ENCODE measurements at places on chromosomes 6 and 20. TPM values are rescaled to one million over a fixed set of nuclear protein-coding genes. Genes with fewer than 3 reads are reported as not detected.

DNA sequence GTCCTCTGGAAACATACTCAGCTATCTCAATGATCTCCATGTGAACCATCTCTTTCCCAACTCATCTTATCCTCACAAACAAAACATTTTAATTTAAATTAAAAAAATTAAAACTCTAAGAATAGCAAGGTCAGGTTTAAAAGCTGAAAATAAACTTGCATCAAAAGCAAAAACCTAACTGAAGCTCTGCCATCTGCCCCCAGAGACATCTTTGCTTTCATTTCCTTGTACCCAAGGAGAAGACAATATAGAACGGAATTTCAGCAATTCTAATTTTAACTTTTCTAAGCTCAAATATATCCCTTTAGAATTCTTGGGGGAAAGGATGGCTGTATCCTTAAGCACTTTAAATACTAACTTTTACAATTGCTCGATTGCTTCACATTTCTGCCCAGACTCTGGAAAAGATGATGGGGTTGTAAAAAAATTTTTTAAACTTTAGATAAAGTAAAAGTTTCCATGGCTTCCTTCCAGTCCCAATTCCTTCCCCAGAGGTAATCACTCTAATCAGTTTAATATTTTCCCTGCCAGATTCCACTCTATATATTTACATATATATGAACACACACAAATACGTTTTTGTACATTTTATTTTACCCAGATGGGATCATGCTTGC, 69.2 kb upstream of the SMIM29 start:
- H3K36me3 ChIP-seq: peaks cover 2% of the 10 kb centered on the region
- H3K27me3 ChIP-seq: no peaks in the 10 kb centered on the region
- H3K4me1 ChIP-seq: peaks cover 13% of the 10 kb centered on the region
- no peak overlapping the region for H3K4me3 ChIP-seq

GRCh38 chr6:5403609-5404008, 142.3 kb downstream of the FARS2 start:
- no peaks in the 10 kb centered on the region for H3K36me3 ChIP-seq
- no peaks in the 10 kb centered on the region for H3K4me1 ChIP-seq
- no peaks in the 10 kb centered on the region for H3K27me3 ChIP-seq
- no peak overlapping the region for H3K27ac ChIP-seq
- DNase-seq: no peak

- no peak within 1 kb of the TSS for H3K27ac ChIP-seq
- no peak within 1 kb of the TSS for H3K4me3 ChIP-seq
- no peaks in the 10 kb centered on the region for H3K27me3 ChIP-seq
- peak; percentile 48 for DNase-seq
Measured at GRCh38 chr20:45827030-45827652, at the start of gene TNNC2. Gene TNNC2 (minus strand): TSS chr20:45827312. CDS start chr20:45827248, 64 bp downstream.

DNA sequence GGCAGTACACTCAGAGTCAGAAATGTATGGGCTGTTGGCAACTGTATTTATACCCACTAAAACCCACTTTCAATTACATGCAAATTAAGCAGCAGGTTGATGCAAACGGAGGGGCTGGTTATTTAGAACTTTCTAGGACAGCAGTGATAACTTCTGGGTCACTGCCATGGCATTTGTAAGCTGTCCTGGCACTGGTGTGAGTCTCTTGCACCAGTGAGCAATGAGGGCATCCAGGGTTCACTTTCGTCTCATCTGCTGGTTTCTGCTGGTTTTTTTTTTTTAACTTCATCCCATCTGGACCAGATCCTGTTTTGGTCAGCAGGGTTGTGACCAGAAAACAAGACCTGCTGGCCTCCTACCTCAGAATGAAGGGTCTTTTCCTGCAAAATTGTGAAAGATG, 49.2 kb downstream of the CDH26 start:
- H3K36me3 ChIP-seq: no peaks in the 10 kb centered on the region
- no peak for DNase-seq
- H3K4me1 ChIP-seq: no peaks in the 10 kb centered on the region
- H3K4me3 ChIP-seq: no peak overlapping the region

- no peak for DNase-seq
- H3K36me3 ChIP-seq: peaks cover 8% of the 10 kb centered on the region
- H3K4me3 ChIP-seq: no peak overlapping the region
- peaks cover 79% of the 10 kb centered on the region for H3K4me1 ChIP-seq
- H3K27me3 ChIP-seq: no peaks in the 10 kb centered on the region
- H3K27ac ChIP-seq: no peak overlapping the region
Measured at GRCh38 chr6:154504865-154505449, 5.5 kb downstream of the CNKSR3 start.

GRCh38 chr6:107692351-107692750, 131.8 kb downstream of the SCML4 start:
- H3K27ac ChIP-seq: no peak overlapping the region
- DNase-seq: no peak
- peaks cover 14% of the 10 kb centered on the region for H3K27me3 ChIP-seq
- H3K4me3 ChIP-seq: no peak overlapping the region
- no peaks in the 10 kb centered on the region for H3K4me1 ChIP-seq
- no peaks in the 10 kb centered on the region for H3K36me3 ChIP-seq

GRCh38 chr6:149964308-149965193, 808 bp downstream of the ULBP1 start:
- no peak overlapping the region for H3K4me3 ChIP-seq
- peaks cover 4% of the 10 kb centered on the region for H3K4me1 ChIP-seq
- no peak for DNase-seq
- no peak overlapping the region for H3K27ac ChIP-seq
- no peaks in the 10 kb centered on the region for H3K36me3 ChIP-seq
- peaks cover 47% of the 10 kb centered on the region for H3K27me3 ChIP-seq

DNA sequence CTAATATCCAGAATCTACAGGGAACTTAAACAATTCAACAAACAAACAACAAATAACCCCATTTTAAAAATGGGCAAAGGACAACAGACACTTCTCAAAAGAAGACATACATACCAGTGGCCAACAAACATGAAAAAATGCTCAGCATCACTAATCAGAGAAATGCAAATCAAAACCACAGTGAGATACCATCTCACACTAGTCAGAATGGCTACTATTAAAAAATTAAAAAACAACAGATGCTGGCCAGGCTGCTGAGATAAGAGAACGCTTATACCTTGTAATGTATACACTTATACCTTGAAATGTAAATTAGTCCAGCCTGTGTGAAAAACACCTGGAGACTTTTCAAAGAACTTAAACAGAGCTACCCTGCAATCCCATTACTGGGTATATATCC, 166.8 kb downstream of the IBTK start:
- H3K27me3 ChIP-seq: no peaks in the 10 kb centered on the region
- peaks cover 61% of the 10 kb centered on the region for H3K4me1 ChIP-seq
- DNase-seq: no peak
- no peak overlapping the region for H3K4me3 ChIP-seq

GRCh38 chr20:32484225-32484957, 100.7 kb downstream of the NOL4L start:
- H3K27me3 ChIP-seq: no peaks in the 10 kb centered on the region
- H3K36me3 ChIP-seq: no peaks in the 10 kb centered on the region
- H3K27ac ChIP-seq: peak overlapping the region; percentile 76
- no peak for DNase-seq

GRCh38 chr6:132003516-132004178, 52.5 kb upstream of the CCN2 start:
- DNase-seq: no peak
- no peak overlapping the region for H3K27ac ChIP-seq
- H3K4me3 ChIP-seq: no peak overlapping the region

PSMB8 gene
- total RNA-seq: 74.9 TPM
